Vagina (tissue), 2 donors: ENCODE measurements at places on chromosomes 3 and 15. TPM values are rescaled to one million over a fixed set of nuclear protein-coding genes. Genes with fewer than 3 reads are reported as not detected.

PDCD10 gene
- 71.7 TPM for total RNA-seq

MCTP2 gene
- total RNA-seq, result 21.1 TPM

RARB gene
- 15.0 TPM for total RNA-seq

STIMATE gene
- total RNA-seq, result 12.5 TPM

MME gene
- 18.4 TPM for total RNA-seq
